ENCODE measurements at places on chromosomes 2 and 18. TPM values are rescaled to one million over a fixed set of nuclear protein-coding genes. Genes with fewer than 3 reads are reported as not detected.

Gene HOXD1
- total RNA-seq, result 2.0 TPM

Gene AFF3
- 7.4 TPM for total RNA-seq

Gene PRSS56
- total RNA-seq, result not detected

Gene ANTXR1
- total RNA-seq, result 40.9 TPM

Gene OR6B2
- not detected for total RNA-seq

Gene NCKAP5
- total RNA-seq, result 0.98 TPM

Gene PFN4
- total RNA-seq, result 1.1 TPM

Gene DES
- total RNA-seq, result 30.6 TPM

Gene TMEM17
- 2.8 TPM for total RNA-seq

Gene CDCA7
- 7.4 TPM for total RNA-seq

Gene MYL12B
- 366 TPM for total RNA-seq
